ENCODE measurements at places on chromosomes 1 and 21.

GRCh38 chr21:15976807-15977206 is 247.0 kb downstream of the USP25 start:
- DNase-seq = no peak

DNA sequence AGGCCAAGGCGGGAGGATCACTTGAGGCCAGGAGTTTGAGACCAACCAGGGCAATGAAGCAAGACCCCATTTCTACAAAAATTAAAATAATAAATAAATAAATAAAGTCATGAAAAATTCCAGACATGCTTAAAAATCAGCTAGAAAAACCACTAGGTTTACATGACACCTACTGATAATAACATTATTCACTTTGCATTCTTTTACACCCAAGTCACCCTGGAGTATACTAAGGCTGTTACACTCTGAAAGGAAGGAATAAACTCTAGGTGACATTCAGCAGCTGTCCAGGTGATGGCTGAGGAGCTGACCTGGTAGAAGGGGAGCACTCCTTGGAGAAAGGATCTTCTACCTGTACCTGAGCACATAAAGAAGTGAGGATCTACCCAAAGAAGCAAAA is 179.2 kb downstream of the ZNF281 start:
- no peak for DNase-seq

DNA sequence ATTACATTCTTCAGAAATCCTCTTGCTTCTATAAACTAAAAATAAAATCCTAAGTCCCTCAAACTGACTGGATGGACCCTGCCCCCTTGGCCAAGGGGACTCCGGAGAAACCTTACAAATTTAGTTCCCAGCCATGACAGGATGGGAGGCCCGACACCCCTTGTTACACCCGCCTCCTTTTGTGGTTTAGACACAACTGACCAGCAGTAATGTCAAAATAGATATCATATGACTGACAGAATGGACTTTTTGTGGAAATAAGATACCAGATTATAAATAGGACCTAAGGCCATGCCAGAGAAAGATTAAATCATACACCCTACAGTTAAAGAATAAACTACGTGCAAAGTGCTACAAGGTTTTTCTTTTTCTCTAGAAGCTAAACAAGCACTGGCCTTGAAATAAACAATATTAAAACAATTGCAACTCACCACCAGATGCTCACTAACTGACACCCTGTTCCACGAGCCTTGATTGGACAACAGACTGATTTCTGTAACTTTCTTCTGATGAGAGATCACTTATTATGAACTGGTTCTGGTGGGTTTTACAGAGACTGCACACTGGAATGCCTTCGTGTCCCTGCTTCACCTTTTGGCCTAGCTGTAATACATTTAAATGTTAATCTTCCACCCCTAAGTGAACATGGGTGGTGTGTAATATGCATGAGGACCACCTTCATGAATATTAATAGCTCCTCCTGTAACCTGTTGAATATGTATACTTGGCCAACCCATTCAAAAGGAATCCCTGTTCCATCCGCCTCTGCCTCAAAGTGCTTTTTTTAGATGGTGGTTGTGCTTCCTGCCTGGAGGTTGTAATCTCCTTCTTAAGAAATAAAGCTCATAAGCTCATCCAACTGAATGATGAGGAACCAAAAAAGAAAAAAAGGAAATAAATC is 99.6 kb downstream of the ODF2L start:
- DNase-seq = no peak

GRCh38 chr1:59124166-59124565 is 172.7 kb upstream of the FGGY start:
- DNase-seq = no peak

- no peak for DNase-seq
These were observed 12.3 kb upstream of the NFASC start for GRCh38 chr1:204858363-204858821.

DNA sequence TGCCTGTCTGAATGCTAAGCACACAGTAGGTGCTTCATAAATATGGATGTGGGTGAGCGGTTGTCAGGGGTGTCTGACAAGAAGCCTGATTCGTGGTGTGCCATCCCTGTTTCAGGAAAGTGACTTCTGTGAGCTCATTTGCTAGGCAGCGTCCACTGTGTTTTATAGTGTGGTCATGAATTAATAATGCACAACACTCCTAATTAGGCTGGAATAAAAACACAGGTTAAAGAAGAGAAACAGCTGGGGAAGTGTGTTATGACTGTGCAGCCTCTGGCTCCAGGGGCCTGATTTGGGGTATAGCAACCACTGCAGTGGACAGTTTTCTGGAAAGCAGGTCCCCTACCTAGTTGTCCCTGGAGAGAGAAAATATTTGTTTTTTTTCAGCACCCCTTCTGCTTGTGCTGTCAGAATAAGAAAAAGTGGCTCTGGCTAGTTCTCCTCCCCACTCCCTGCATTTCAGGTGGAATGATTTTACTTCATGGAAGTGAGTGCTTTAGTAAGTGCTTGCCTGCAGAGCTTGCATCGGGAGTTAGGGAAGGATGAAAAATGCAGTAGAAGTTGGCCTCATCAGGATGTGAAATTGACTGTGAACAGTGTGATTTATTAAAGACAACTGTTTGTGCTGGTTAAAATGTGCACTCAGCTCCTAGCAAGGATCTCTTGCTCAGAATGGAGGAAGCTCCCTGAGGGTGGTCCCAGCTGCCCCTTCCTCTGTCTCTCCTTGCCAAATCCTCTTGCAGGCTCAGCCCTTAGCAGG is 333.8 kb downstream of the HHAT start:
- no peak for DNase-seq

GRCh38 chr1:36523850-36524249 is 41.1 kb upstream of the CSF3R start:
- no peak for DNase-seq

GRCh38 chr21:27700974-27701614 is 734.2 kb upstream of the ADAMTS5 start:
- DNase-seq = peak; percentile 71

DNA sequence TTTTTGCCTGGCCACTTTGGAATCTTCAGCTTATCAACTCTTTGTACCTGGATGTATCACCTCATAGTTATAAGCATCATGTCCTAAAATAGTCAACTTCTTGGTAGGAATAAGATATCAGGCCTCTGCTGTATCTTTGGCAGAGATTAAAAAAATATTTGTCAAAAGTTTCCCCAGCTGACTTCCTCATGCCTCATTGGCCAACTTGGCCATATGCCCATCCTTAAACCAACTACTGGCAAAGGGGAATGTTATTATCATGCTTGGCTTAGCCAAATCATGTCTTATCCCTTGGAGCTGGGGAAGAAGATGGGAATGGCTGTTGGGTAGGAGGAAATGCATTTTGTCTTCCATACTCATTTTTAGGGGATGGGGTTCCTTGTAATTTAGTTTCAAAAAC is 23.4 kb downstream of the NFASC start:
- DNase-seq = no peak

Data from suppressor macrophage treated with lipopolysaccharide for 4 hours (primary cell).